H54 (cell line): ENCODE measurements at places on chromosomes 3 and 15.

DNA sequence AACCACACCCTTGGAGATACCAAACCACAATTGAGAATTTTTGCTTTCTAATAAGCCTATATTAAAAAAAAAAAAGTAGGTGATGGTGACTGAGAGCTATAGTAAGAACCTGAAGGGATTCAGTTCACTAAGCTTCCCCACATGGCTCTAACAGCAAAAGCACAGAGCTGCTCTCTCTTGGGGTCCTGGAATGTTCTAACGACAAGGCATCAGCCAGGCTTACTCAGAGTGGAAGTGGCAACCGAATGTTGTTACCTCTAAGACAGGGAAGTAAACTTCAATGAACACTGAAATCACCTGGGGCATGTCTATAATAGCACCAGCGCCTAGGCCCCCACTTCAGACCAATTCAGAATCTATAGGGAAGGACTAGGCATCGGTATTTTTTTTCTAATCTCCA is 397.7 kb downstream of the MAGI1 start:
- DNase-seq, result no peak

GRCh38 chr3:141625506-141625905 is 112.6 kb upstream of the RNF7 start:
- peak; percentile 72 for DNase-seq

DNA sequence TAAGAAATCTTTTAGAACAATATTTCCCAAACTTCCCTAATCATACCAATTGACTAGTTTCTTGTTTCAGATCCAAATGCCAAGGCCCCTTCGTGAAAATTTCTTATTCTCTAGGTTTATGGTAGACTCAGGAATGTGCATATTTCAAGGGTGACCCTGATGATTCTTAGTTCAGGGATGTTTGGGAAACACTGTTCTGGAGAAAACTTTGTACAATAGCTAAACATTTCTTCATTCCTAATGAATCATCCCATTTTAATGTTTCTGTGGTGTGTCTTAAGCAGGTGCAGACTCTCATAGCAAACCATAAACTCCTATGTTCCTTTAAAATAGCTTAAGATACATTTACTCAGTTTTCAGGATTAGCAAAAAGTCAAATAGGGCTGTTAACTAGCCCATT is 314.5 kb downstream of the TIGIT start:
- peak; percentile 24 for DNase-seq

DNA sequence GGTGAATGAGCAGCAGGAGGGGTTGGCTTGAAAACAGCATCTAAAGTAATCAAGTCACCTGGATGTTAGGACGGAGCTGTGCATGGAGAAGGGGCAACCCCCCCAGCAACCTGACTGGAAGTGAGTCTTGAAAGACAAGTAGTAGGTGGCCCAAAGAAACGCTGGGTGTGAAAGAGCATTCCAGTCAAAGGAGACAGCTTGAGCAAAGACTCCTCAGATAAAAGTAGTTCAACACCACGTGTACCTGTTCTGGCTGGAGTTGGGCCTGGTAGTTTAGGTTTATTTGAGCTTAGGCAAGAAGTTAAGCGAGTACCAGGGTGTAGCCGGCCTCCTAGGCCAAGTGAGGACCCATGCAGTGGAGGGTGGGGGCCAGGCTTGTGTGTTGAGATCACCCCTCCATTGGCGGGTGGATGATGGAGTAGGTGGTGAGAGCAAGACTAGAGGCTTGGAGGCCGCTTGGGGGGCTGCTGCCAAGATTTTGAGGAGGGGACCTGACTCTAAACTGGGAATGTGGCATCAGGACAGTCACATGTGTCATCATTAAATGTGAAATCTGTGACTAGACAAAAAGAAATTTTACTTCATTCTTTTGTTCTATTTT is 61.3 kb downstream of the ABHD2 start:
- DNase-seq, result no peak

DNA sequence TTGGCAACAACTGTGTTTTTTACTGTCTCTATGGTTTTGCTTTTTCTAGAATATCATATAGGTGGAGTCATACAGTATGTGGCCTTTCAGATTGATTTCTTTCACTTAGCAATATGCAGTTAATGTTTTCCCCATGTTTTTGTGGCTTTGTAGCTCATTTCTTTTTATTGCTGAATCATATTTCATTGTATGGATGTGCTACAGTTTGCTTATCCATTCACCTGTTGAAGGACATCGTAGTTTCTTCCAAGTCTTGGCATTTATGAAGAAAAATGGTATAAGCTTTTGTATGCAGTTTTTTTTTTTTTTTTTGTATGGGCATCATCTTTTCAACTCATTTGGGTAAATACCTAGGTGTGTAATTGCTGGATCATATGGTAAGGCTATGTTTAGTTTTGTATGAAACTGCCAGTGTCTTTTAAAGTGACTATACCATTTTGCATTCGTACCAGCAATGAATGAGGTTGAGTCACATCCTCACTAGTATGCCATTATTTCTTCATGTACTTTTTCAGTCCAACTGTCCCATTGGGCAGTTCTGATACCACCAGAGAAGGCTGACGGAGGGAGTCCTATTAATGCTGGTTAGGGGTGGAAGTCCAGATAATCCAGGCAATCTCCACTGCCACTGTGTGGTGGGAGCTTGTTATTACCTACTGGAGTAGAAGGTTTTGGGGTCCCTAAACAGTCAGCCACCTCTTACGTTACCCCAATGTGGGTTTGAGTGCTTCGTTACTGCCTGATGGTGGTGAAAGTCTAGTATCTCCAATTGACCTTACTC is 210.5 kb downstream of the DOCK3 start:
- DNase-seq, result no peak
